Stimulated activated CD4-positive, alpha-beta T cell treated with anti-CD3 and anti-CD28 coated beads, TNF-alpha, amount 100 ng/mL, for 4 hours (primary cell): ENCODE measurements at places on chromosomes 2 and 18.

DNA sequence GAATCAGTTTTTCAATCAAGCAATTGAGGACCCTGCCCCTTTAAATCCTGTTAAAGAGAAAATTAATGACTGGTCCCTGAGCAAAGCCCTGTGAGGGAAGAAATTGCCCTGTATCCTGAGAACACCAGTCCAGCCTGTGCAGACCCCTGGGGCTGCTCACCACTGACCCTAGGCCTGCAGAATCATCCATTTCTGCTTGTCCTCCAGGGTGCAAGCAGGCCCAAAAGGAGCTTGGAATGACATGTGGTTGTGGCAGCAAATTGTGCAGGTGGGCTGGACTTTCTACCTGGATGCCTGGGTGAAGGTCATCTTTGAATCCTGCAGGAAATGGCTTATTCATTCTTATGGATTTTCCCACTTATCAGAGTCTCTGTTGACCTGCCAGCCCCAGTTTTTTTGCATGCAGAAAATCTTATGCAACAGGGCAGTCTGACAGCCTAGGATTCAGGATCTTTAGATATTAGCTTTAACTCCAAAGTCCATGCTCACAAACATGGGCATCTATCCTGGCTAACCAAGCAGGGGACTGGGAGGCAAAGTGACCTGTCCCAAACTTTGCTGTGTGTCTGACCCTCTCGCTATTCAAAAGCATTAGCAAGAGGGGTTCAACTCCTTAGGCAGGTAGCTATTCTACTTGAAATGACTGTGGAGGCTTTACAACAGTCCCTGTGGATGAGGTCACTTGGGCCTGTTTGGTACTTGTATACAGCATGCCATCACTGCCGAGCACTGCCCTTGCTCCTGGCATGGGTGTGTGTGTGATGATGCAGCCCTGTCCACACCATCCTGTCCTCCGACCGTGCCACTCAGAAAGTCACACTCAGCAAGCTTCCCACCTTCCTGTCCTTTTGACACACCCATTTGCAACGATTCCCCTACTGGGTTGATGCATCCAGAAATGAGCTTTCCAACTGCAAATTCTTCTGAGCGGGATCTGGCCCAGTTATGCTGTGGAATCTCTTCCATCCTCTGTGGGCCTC lies 85.3 kb downstream of the CAPN13 start:
- no peak for DNase-seq

DNA sequence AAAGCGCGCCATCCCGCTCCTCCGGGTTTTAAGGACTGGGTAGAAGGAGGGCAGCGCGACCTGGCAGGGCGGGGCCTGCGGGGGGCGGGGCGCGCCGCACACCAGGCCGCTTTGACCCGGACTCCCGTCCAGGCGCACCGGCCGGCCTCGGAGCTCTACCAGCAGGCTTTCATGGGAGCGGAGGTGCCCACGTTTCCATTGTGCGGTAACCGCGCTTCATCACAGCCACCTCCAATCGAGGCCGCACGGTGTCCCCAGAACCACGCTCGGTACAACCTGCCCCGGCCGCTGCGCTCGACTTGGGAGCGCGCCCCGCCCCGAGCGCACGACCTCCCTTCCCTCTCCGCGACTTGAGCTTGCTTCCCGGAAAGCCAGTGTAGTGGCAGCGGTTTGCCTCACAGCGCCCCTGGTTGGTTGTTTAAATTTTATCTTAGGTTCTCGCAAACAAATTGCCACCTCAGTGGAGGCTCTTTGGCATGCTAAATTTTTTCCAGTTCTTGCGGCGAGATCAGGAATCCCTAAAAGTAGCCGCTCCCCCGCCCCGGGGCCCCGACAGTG lies 280 bp upstream of the CYP1B1 start:
- peak; percentile 18 for DNase-seq

DNA sequence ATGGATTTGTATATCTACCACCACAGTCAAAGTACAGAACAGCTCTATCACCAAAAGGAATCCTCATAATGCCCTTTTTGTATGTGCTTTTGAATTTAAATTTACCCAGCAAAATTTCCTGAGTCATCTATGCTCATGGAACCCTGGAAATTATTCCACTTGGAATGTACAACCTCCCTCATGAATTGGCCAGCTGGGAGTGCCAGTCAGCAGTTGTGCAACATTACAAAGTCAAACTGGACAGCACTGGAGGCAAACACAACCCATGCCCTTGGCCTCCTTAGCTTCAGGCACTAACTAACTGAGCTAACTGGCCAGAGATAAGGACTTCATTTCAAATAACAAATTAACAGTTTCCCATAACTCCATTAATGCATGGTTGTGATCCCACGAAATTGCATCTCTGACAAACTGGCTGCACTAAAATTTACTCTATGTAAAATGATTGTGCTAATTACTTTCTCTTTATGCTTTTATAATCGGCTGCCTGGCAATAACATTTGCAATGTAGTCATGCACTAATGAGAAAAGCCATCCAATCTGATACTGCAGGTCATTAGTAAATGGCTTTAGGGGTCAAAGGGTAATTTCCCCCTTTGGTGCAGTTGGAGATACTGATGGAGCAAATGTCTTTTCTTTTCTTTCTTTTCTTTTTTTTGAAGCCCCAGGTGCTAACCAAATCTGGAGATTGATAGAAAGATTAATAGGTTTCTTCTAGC lies 270.5 kb downstream of the ACTR3 start:
- no peak for DNase-seq

DNA sequence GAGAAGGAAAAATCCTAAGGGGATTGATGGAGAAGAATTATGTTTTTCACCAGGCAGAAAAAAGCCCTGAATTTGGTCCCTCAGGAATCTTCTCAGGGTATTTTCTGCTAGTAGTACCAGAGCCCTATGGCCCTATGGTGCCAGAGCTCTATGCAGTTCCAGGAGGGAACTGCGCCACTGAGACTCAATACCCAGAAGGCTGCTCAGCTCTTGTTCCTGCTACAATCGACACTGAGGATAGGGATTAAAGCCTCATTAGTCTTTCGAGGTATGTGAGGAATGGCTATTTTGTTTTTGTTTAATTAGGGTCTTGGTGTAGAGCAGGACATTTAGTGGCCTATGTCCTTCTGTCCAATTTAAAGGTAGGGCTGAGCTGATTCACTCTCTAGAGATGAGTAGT lies 21.7 kb upstream of the PPP3R1 start:
- no peak for DNase-seq

DNA sequence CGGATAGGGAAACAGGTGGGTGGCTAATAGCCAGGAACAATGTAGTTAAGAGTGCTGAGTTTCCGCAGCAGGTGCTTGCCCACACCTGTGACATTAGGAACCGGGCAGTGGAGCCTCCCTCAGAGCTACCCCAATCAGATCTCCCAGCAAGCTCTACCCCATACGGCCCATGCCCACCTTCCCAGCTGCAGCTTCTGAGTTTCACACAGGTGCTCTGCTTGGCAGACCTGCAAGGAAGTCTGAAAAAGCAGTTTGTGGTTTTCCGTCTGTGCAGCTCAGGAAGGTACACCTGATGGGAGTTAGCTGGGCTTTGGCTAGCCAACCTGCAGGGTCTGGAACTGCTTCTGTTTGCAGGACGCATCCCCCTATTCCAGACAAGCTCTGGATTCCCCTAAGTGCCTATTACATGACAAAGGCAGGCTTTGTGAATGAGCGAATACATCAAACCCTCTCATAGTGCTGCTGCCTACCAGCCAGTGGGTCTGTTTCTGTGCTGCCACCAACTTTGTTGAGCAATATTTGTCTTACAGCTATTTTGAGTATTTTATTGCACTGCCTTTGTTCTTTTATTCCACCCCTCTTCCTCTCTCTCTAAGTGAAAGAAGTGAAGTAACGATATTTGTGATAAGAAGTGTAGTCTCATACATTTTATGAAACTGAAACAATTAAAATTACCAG lies 24.7 kb upstream of the CEP68 start:
- no peak for DNase-seq

- no peak for DNase-seq
These were observed 145.6 kb downstream of the TGIF1 start for GRCh38 chr18:3595369-3596273.

DNA sequence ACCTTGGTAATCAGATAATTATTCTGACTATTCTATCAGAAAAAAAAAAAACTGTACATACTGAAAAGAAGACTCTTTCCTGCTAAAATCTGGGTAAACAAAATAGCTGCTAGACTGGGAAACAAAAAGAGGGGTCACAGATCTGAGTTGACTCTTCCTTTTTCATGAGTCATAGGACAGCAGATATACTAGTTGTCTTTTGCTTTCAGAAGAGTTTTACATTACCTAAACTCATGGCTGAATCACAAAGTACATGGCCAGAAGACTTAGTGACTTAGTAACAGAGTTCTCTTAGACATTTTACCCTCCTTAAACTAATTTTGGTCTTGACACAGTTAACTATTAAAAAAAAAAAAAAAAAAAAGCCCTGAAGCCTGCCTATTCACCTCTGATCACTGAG lies 834.0 kb upstream of the FSHR start:
- no peak for DNase-seq

- no peak for DNase-seq
These were observed 96.7 kb upstream of the LMAN1 start for GRCh38 chr18:59455728-59456276.

GRCh38 chr2:105873721-105874120 lies 129.0 kb downstream of the NCK2 start:
- peak; percentile 35 for DNase-seq

GRCh38 chr2:64128943-64129391 lies 15.3 kb downstream of the PELI1 start:
- no peak for DNase-seq

DNA sequence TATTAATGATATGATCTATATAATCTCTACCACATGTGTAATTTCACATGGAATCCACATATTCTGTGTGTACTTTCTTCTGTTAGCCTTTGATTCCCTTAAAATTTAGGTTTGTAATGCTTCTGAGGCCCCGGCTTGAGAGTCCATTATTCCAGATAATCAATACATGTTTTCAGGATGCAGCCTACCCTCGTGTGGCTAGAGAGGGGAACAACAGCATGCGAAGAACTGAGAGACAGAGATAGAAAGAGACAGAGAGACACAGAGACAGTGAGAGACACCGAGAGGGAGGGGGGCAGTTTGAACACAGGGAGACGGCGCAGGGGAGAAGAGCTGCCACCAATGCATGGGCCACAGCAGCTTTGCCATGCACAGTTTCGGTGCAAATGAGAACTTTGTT lies 185.4 kb downstream of the SNTG2 start:
- no peak for DNase-seq

DNA sequence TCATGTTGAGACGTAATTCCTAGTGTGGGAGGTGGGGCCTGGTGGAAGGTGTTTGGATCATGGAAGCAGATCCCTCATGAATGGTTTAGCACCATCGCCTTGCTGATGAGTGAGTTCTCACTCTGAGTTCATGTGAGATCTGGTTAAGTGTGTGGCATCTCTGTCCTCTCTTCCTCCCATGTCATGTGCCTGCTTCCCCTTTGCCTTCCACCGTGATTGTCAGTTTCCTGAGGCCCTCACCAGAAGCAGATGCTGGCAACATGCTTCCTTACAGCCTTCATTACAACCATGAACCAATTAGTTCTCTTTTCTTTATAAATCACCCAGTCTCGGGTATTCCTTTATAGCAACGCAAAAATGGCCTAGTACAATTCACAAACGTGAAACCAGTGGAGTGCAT lies 14.6 kb upstream of the MCM6 start:
- DNase-seq = no peak

- no peak for DNase-seq
These were observed 79.3 kb upstream of the LGALSL start for GRCh38 chr2:64374686-64375085.

- no peak for DNase-seq
These were observed 349.6 kb upstream of the UBE2E3 start for GRCh38 chr2:180630756-180631155.

- no peak for DNase-seq
These were observed 22.8 kb upstream of the KIDINS220 start for GRCh38 chr2:8860239-8860638.

DNA sequence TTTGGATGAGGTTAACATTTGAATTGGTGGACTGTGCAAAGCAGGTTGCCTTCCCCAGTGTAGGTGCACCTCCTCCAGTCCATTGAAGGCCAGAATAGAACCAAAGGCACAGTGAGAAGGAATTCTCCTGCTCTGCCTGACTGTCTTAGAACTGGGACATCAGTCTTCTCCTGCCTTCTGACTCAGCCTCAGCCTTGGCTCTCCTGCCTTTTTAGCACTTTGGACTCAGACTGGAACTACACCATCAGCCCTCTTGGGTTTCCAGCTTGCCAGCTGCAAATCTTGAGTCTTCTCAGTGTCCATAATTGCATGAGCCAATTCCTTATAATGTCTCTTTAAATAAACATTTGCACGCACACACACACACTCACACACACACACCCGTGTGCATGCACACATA lies 8.0 kb upstream of the TMEM177 start:
- no peak for DNase-seq

- no peak for DNase-seq
These were observed 719 bp upstream of the ATP6V1B1 start for GRCh38 chr2:70934981-70935380.

DNA sequence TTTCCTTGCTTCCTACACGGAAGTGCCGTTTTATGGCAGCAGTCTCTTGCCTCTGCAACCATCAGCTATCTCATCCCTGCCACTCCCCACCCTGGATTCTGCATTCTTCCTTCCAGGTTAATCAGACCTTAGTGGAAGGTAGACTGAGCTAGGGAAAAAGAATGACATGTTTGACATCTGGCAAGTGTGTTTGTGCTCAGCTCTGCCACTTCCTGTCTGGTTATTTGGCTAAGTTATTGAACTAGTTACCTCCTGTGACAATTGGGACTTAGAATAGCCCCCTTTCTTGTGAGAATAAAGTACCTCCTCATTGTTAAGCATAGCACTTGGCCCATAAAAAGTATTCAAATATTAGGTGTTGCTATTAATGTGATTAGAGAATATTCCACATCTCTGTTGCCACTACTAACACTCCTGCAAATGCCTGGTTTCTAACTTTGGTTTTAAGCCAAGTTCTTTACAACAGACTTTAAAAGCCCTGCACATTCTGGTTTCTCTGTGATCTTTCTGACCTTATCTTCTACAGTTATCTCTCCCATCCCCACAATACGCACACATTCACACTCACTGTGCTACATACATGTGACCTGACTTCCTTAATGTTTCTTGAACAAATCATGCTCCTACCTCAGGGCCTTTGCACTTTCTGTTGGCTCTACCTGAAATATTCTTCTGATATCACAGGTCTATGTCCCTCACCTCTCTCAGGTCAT lies 10.8 kb upstream of the MAPRE2 start:
- no peak for DNase-seq

- DNase-seq = no peak
These were observed 171.2 kb upstream of the MYO3B start for GRCh38 chr2:170006587-170007325.

GRCh38 chr2:199806179-199806578 lies 44.8 kb downstream of the FTCDNL1 start:
- no peak for DNase-seq

GRCh38 chr2:161041356-161041755 lies 118.9 kb upstream of the TANK start:
- DNase-seq = no peak
